NCI-H2081 (cell line): ENCODE measurements at places on chromosomes 1 and 21.

- no peak for DNase-seq
Observed at GRCh38 chr1:77639056-77639455, 43.4 kb downstream of the ZZZ3 start.

DNA sequence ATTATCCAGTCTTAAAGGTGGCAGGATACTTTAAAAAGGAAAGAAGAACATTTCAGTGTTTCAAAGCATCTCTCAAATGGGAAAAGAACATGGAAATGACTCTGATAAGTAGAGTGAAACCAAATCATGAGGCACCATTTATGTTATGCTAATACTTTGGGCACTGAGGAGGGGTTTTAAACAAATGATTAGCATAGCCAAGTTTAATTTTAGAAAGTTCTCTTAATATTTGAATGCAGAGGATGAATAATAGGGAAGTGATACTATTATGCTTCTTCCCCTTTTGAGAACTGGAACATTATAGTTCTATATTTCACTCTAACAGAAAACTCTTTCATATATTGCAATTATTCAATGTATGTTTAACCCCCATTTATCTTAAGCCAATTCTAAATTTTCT lies 1181.9 kb upstream of the PRMT6 start:
- no peak for DNase-seq

DNA sequence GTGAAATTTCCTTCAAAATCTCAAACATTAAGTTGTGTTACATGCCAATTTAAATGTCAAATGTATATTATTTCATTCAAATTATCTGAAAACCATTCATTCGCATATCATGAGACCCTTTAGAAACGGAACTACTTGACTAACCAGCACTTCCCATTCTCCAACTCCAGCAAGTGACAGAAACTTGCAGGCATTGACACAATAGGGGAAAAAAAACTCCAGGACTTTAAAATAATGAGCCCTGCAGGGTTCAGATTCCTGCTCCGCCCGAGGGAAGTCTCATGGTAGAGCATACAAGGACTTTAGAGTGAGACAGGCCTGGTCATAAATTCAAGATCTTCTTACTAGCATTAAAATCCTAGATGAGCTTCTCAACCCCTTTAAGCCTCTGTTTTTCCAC lies 138.9 kb downstream of the NR5A2 start:
- DNase-seq = no peak

GRCh38 chr1:200379432-200379757 lies 30.4 kb downstream of the ZNF281 start:
- DNase-seq = no peak

- no peak for DNase-seq
Observed at GRCh38 chr1:88979054-88979748, 13.2 kb downstream of the KYAT3 start.

DNA sequence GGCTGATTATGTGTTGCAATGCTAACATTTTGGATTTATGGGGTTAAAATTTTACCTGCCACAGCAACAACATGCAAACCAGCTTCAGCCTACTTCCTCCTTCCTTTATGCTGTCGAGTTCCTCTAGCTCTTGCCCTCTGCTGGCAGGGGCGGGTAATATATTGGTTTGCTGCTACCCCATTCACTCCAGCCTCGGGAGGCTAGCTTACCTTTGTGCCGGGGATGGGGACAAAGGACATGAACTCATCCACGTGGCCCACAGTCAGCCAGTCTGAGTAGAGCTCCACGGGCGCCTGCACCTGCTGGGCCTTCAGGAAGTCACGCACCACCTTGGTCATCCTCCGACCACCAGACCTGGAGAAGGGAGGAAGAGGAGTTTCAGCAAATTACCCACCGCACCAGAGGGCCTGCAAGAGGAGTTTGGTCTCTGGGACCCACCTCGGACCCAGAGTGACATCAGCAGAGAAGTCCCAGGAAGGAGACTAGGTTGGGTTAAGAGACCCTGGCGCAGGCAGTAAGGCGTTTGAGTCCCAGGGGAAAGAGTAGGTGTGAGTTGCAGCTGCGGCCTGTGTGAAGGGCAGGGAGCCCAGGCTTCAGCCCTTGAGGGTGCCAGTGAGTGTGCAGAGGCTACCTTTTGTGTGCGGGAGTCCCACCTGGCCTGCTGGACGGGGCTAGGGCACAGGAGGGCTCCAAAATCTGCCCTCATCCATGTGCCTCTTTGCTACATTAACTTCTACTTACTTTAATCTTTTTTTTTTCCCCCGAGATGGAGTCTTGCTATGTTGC lies 21.8 kb upstream of the SDHB start:
- no peak for DNase-seq

DNA sequence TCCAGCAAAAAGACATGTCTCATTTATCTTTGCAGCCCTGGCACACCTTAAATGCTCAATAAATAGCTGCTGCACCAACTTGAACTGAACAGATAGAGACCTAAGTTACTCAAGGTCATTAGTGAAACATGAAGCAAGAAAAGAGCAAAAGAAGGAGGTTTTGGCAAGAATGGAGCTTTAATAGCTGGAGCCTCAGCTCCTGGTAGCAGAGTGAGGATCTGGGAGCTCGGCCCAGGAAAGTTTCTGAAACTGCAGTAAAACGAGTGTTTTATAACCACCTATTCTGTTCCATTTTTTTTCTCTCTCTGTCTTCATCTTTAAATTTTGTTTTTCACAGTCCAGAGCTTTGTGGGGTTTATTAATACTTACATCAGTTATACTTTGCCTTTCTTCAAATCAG lies 207.5 kb downstream of the SETD4 start:
- no peak for DNase-seq

DNA sequence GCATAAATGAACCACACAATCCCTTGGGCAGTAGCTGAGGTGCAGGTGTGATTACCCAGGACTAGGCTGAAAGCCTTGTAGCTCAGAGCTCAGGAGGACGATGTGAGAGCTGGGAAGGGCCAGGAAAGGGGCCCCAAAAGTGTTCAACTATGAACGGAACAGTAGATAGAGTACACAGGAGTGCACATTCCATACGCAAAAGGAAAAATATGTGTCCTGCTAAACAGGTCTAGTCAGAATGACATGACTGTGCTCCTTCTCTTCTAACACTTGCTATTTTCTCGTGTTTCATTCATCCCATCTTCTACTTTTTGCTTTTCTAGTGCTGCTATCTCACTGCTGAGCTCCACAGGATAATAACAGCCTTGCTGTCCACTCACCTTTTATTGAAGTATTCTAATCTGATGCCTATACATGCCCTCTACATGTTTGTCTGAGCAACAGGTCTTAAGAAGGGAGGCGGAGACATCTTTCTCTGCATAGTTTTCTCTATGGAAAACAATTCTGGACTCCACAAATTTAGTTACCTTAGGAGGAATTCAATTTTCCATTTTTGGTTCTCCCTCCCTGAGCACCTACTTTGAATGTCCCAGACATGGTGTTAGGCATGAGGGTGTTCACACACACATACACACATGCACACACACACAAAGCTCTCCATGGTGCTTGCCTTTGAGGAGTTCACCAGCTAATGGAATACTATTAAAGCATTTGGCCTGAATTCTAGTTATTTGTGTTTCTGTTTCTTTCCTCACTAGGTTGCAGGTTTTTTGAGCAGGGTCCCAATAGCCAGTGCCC lies 3.4 kb downstream of the S100A10 start:
- DNase-seq = no peak

DNA sequence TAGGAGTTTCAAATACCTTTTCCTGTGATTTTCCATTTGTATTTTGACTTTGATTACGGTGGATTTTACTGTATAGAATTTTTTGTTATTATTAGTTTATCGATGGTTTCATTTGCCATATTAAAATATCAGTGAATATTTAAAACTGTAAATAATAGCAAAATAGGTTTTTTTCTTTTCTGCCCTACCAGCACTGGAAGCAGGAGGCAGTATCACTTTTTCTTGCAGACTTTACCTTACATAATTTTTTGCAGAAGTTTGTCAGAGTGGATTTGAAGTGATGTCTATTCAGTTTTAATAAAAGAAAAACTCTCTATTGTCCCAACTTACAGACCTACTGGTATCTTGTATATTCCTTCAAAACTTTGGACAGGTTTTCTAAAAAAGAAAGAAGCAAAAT lies 213.6 kb downstream of the CENPF start:
- no peak for DNase-seq

DNA sequence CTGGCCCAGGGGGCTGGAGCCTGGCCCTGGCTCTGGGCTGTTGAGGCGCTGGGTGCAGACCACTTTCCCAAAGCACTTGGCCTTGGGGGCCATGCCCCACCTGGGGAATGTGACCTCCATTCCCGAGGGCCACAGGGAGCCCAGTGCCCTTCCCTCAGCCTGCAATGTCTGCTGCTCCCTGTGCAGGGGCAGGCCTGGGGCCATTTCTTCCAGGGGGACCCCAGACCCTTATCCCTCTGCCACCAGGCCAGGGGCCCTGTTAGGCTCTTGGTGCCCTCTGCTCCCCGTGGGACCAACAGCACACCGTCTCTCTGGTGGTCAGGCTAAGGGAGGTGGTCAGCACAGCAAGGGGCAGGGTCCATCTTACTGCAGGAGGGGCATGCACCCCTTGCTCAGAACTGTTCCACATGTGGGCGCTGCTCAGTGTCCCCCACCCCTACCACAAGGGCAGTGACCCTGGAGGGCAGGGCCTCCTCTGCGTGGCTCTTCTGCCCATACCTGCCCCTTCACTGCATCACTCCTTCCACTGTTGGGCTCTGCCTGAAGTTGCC lies 1.1 kb upstream of the TMEM52 start:
- DNase-seq = no peak

DNA sequence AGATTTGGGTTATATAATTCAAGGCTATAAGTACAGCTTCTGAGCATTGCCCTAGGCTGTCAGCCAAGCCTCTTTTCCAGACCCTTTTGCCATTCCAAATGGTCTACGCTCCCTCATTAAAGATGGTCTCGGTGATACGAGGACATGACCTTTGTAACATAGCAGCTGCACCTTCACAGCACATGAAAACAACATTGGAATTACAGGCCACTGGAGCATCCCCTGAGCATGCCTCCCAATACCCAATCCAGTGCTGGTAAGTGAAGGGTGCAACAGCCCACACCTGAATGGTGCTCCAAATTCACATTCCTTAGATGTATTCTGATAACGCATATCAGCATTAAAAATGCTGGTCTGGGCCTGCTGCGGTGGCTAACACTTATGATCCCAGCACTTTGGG lies 20.1 kb upstream of the PTPRF start:
- DNase-seq = no peak

DNA sequence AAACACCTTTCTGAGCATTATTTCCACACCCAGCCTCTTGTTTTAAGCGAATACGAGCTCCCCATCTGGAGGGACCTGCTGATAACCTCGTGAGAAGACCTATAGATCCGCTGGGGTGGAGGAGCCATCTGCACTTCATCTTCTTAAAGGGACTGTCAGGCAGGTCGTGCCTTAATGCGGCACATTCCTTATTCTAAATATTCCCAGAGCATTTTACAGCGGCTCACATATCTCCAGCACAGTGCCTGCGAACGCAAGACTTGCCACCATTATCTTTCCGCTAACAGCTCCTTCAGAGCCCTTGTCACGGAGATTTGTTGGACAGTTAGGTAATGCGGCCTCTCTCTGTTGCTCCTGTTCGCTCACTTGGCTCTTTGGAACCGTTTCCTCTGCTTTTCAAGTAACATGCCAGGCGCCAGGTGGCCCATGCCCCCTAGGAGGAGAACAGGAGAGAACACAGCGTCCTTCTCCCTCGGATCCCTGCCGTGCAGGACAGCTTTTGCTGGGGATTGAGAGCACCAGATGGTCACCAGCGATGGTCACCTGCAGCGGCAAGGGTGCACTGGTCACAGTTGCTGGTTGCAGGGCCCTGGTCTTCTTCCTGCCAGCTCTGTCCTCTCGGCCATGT lies 162.4 kb downstream of the PGBD5 start:
- no peak for DNase-seq

GRCh38 chr1:118751166-118751565 lies 237.0 kb downstream of the TBX15 start:
- no peak for DNase-seq

DNA sequence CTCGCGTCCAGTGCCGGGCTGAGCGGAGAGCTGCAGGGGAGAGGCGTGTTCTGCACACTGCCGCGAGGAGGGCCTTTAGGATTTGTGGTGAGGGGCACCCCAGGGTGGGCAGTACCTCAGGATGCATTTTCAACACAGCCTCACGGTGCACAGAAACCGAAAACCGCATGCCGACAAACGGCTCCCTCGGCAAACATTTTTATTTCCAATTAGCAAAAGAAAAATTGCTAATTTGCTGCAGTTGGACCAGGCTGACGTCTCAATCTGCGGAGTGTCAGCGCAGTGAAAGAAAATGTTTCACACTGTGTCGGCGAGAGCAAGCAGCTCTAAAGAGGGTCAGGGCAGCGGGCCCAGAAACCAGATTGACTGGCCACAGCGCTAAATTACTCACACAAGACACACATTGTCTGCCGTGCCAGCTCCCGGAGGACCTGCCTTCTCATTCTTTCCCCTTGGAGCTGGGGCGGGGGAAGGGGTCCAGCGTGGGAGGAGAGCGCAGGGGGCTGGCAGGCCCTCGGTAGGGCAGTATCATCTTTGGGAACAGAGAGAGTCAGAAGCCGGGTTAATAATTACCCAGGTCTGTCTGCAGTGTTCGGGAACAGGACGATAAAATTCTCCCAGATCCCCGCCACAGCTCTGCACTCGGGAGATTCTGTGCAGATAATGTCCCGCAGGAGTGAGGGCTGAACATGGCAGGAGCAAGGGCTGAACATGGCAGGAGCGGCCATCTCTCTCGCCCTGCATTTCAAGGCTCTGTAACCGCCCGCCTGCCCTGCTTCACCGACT lies 150.2 kb downstream of the PRDM16 start:
- DNase-seq = no peak

- no peak for DNase-seq
Observed at GRCh38 chr1:116769561-116769977, 15.3 kb downstream of the CD2 start.

DNA sequence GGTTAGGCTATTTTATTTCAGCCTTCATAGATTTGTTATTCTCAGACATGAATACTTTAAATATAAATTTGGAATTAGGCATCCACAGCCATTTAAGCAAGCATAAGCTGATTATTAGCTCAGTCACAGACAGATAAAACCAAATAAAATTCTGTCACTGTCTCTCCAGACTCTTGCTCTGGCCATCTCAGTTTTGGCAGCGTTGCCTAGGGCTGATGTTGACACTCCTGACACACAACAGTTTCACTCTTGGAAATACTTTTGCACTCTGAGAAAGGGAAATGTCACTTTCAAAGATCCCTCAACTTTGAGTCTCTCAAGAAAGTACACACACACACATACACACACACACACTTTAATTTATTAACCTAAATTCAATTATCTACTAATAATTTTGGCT lies 372.7 kb downstream of the BRINP3 start:
- DNase-seq = no peak

- no peak for DNase-seq
Observed at GRCh38 chr1:228555074-228555994, 68.2 kb downstream of the RNF187 start.

- DNase-seq = peak; percentile 41
Observed at GRCh38 chr1:61192663-61193330, 110.4 kb downstream of the NFIA start.

GRCh38 chr1:200392625-200393185 lies 17.1 kb downstream of the ZNF281 start:
- DNase-seq = no peak

- no peak for DNase-seq
Observed at GRCh38 chr1:103122983-103123720, 14.8 kb upstream of the COL11A1 start.
